Naive thymus-derived CD8-positive, alpha-beta T cell (primary cell): ENCODE measurements at places on chromosomes 6 and 20.

DNA sequence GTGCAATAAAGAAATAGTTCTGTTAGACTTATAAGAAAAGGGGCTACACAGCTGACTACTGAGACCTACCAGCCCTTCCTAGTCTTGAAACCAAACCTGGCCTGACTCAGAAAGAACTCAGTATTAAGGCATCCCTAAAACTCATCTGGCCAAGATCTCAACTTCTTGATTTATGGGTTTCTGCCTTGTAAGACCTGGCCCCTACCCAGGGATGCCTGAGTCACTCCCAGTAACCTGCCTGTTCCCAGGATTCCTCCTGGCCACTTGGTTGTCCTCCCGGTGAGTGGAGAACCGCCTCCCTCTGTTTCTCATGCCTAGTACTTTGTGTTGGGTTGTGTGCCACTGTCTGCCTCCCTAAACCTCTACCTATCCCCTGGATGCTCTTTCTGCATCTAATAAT is 189.4 kb upstream of the PREP start:
- no peaks in the 10 kb centered on the region for H3K27me3 ChIP-seq
- H3K4me1 ChIP-seq, result peaks cover 5% of the 10 kb centered on the region
- no peak overlapping the region for H3K4me3 ChIP-seq
- no peak overlapping the region for H3K27ac ChIP-seq
- H3K36me3 ChIP-seq, result no peaks in the 10 kb centered on the region

DNA sequence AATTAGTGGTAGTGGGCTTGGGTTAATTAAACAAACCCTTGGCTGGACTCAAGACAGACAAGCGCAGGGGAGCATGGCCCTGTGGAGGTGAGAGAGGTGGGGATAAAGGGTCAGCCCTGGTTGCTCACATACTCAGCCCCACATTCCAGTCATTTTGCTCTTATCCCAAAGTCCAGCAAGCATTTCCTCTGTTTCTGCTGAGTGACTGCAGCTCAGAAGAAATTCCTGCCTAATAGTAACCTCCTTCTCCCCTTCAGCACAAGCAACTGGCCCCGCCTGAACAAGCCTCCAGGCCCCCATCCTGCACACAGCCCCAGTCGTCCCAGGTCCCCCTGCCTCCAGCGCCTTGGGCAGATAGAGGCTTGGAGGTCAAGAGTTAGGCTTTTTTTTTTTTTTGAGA is 3.6 kb upstream of the TFEB start:
- H3K36me3 ChIP-seq, result no peaks in the 10 kb centered on the region
- no peak overlapping the region for H3K27ac ChIP-seq
- H3K4me1 ChIP-seq, result peaks cover 9% of the 10 kb centered on the region

DNA sequence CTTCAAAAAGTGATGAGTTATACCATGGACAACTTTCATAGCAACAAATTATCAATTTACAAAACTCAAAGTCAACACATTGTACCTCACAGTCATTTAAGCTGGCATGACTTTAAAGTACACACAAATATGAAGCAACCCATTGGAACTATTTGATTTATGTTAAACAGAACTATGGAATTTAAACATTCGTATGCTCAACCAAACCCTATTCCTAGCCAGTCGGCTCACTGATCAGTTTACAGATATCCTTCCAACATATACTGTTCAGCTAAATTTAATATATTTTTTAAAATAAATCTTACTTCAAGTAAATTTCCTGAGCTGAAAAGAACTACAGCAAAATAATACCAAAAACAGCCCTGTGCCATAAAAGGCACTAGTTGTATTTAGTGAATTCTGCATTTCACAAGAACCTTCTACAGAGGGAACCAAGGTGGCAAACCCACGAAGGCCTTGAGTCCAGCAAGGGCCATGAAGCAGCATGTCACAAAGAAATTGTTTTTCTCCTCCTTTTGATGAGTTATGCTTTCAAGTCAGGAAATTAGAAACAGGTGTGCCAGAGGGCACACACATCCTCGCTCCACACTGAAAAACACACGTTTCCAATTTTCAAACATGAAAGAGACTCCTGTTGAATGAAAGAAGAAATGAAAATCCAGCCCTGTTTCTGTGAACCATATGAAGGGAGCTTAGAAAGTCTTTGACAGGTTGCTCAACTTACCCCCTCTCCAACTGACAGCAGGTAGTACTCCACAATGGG is 122.8 kb downstream of the TASP1 start:
- H3K27me3 ChIP-seq, result no peaks in the 10 kb centered on the region
- no peak overlapping the region for H3K4me3 ChIP-seq
- H3K36me3 ChIP-seq, result peaks cover 47% of the 10 kb centered on the region
- no peak overlapping the region for H3K27ac ChIP-seq

- no peaks in the 10 kb centered on the region for H3K36me3 ChIP-seq
- peaks cover 2% of the 10 kb centered on the region for H3K27me3 ChIP-seq
- DNase-seq, result no peak
- H3K4me3 ChIP-seq, result no peak overlapping the region
Observed at GRCh38 chr6:36997811-36998722, 7.4 kb upstream of the FGD2 start.

DNA sequence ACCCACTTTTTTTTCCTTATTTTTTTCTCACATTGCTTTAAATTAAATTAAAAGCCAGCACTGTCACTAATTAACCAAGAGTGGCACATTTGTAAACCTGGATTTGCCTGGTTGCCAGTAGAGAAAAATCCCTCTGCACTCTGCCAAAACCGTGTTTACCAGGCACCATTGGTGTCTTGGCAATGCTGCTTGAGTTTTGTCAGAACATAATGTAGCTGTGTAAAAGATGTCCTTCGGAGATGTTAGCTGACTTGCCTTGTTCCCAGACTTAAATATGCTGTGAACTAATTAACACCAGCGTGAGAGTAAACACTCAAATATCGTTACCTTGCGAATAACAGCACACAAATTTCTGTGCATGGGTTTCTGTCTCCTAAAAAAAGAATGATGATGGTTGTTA is 694.9 kb upstream of the ID4 start:
- no peaks in the 10 kb centered on the region for H3K4me1 ChIP-seq
- no peaks in the 10 kb centered on the region for H3K27me3 ChIP-seq
- DNase-seq, result no peak
- H3K36me3 ChIP-seq, result no peaks in the 10 kb centered on the region

- no peak for DNase-seq
- no peaks in the 10 kb centered on the region for H3K4me1 ChIP-seq
- H3K27me3 ChIP-seq, result peaks cover 1% of the 10 kb centered on the region
Observed at GRCh38 chr6:23394681-23395080, 731.3 kb upstream of the NRSN1 start.

DNA sequence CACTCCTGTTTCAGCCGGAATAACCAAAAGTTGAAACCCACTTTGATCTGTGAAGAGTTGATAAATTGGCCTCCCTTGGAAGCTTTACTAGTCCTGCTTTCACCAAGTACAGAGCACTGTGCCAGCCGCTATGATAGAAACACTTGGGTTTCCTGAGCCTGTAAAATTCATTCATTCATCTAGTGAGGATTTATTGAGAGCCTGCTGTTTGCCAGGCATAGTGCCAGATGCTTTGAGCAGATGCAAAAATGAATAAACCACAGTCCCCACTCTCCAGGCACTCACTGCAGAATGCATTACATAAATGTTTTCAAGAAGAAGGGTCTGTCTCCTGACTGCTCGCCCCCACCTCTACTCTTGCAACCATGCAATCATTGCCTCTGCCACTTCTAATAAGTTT is 25.3 kb upstream of the TMEM217 start:
- peaks cover 17% of the 10 kb centered on the region for H3K4me1 ChIP-seq
- H3K27ac ChIP-seq, result no peak overlapping the region
- H3K36me3 ChIP-seq, result peaks cover 43% of the 10 kb centered on the region
- H3K27me3 ChIP-seq, result no peaks in the 10 kb centered on the region

- H3K4me3 ChIP-seq, result no peak overlapping the region
- H3K27me3 ChIP-seq, result peaks cover 3% of the 10 kb centered on the region
- no peaks in the 10 kb centered on the region for H3K4me1 ChIP-seq
- no peak overlapping the region for H3K27ac ChIP-seq
- H3K36me3 ChIP-seq, result no peaks in the 10 kb centered on the region
Observed at GRCh38 chr6:117497237-117497636, 14.8 kb downstream of the DCBLD1 start.

DNA sequence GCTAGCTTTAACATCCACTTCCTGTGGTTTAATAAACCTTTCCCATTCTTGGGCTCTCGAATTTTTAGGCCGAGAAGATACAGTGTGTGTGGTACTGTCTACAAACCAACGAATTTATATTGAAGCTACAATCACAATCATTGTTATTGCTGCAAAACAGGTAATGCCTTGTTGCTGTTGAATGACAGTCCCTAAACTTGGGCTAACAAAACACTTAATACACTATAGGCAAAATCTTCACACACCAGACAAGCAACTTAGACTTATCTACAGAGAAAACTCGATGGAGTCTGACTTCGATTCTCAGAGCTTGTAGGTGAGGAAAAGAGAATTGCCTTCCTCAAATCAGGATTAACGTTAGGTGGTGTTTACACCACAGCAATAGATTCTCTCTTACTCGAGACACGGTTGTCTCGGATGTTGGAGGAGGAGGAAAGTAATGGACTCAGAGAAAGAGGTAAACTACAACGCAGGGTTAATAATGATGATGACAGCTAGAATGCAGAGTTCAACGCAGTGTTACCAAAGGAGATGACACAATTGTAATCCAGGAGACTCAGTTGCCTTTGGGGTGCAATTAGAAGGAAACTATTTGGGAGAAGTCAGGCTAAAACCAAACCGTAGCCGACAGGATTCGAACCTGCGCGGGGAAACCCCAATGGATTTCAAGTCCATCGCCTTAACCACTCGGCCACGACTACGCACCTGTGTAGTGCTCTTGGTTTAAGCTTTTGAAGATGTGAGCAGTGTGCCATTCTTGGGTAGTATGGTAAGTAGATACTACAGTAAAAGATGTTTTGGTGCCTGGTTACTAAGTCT is 32.5 kb upstream of the ZNF184 start:
- peak overlapping the region; percentile 30 for H3K27ac ChIP-seq
- H3K4me1 ChIP-seq, result peaks cover 30% of the 10 kb centered on the region
- H3K36me3 ChIP-seq, result peaks cover 4% of the 10 kb centered on the region
- H3K27me3 ChIP-seq, result peaks cover 21% of the 10 kb centered on the region

DNA sequence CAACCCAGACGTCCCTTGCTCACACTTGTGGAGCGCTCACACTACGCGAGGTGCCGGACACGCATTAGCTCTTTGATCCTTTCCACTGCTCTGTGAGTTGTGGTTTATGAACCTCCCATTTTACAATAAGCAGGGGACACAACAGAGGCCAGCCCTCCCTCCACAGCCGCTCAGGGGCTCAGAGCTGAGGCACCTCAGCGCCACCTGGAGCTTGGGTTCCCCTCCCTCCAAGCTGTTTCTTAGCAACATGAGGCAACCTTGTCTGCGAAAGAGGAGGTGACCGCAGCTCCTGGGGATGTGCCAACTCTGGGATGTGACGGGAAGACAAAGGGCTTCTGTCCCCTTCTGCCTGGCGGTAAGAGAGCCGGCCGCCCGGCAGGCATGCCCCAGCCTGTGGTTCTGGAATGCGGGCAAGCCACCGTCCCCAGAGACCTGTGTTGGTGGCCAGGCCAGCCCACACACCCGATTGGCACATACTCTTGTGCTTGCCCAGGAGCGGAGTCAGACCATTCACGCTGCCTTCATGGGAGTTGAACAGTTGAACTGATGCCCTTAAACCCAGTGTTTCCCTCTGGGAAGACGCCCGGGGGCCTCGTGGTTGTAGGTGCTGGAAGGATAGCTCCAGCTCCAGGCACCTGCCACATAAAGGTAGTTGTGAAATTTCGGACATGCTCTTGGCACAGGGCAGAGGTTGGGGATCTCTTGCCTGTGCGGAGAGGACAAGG is 44.5 kb downstream of the RBM38 start:
- peak; percentile 44 for DNase-seq
- H3K27me3 ChIP-seq, result no peaks in the 10 kb centered on the region
- no peaks in the 10 kb centered on the region for H3K36me3 ChIP-seq

DNA sequence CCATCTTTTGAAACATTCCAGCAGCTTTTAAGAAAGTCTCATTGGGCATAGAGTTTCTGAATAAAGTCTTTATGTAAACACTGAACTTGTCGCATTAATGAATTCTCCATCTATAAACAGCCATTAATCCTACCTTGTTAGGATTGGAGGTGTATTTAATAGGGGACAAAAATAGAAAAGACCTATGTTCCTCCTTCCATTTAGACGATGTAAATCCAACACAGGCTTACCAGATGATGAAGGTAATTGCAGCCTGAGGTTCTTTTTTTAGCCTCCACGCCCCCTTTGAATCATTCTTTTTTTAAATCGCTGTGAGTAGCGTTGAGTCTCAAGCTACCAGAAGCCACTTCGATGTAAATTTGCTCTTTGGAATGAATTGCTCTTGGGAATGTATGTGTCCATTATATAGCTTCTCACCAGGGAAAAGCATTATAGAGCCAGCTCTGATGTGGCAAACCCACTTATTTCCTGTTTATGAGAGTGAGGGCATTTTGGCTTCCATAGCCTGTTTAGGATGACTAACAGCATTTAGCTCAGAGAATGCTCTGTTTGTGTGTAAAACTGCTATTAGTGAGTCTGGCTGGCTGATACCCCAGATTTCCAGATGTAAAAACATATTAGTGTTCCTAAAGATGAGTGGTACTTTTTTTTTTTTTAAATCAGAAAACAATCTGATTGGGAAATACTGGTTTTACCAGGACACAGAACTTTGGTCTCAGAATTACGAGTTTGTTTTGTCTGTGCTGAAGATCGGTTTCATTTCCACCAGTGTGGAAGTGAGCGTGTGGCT is 74.9 kb upstream of the CLDN20 start:
- DNase-seq, result no peak
- H3K27me3 ChIP-seq, result peaks cover 5% of the 10 kb centered on the region
- peak overlapping the region; percentile 46 for H3K4me3 ChIP-seq
- no peaks in the 10 kb centered on the region for H3K36me3 ChIP-seq
- H3K27ac ChIP-seq, result no peak overlapping the region

DNA sequence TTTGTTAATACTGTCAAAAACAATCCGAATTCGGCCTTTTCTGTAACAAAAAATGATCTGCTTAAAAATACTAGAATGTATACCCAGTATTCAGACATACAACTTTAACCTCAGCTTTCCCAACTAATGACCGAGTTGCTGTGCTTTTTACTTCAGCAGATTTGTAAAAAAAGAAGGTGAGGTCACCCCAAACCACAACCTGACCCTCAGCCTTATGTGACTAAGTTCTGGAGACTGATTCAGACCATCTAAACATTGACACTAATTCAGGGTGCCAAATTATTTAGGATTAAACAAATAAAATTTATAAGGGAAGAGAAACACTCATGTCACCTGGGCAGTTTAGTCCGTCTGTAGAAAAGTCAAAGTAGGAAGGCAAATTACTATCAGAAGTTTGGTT is 7.7 kb downstream of the CCN6 start:
- no peaks in the 10 kb centered on the region for H3K36me3 ChIP-seq
- DNase-seq, result no peak
- no peak overlapping the region for H3K4me3 ChIP-seq
- no peaks in the 10 kb centered on the region for H3K4me1 ChIP-seq
- H3K27me3 ChIP-seq, result no peaks in the 10 kb centered on the region

- DNase-seq, result no peak
- H3K27ac ChIP-seq, result no peak overlapping the region
- no peaks in the 10 kb centered on the region for H3K4me1 ChIP-seq
Observed at GRCh38 chr20:13442986-13443385, 195.7 kb downstream of the TASP1 start.
